ENCODE measurements at places on chromosomes 6 and 20.
A peak's percentile ranks its signal among the peaks of the same experiment; 100 is the strongest.

GRCh38 chr6:28462401-28462800 lies 19.1 kb upstream of the ZSCAN23 start:
- DNase-seq: no peak

GRCh38 chr6:112352607-112353006 lies 5.5 kb downstream of the RFPL4B start:
- no peak for DNase-seq

GRCh38 chr20:21303872-21304586 lies 898 bp downstream of the XRN2 start:
- DNase-seq: no peak

DNA sequence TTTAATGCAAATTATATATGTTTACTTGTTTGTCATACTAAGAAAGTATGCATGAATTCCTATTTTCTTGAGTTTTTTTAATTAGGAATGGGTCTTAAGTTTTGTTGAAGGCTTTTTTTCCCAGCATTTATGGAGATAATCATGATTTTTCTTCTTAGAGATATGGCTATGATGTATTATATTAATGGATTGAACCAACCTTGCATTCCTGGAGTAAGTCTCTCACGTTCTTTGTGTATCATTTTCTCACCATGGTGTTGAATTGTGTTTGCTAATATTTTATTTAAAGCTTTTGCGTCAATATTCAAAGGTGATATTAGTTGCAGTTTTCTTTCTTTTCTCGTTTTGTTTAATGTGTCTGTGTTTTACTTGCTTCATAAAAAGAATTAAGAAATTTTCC lies 48.4 kb upstream of the SLC35D3 start:
- no peak for DNase-seq

DNA sequence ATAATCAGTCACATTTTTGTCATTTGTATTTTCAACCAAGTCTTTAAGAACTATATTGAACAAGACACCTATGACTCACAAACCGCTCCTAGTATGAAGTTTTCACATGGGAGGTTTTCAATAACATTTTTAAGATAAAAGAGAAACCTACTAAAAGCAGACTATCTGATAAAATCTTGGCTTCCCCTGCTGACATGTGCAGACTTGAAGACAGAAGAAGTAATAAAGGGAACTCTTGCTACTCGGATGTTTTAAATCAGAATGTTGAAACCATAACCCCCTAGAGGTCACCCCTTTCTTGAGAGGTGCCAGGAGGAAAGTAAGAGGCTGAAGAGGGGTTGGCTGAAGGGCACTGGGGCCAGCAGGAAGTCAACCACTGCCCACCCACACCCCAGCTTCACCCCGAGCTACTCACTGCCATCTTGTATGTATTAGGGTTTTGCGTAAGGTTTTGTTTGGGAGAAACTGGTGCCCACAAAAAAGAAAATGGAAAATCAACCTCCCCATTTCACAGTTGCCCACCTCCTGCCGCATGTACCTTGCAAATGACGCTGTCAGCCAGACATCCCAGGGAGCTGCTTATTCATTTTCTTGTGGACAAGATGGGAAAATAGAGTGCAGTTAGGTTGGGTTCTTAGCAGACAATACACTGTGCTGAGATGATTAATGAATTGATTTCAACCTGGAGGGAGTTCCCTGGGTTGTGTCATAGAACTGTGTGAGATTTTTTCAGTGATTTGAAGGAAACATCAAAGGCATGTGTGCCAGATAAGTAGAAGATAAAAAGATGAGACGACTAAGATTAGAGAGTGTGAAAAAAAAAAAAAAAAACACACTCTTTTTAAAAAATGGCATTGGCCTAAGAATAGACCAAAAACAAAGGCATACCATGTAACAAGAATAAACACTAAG lies 83.2 kb upstream of the TAB2 start:
- peak; percentile 40 for DNase-seq

DNA sequence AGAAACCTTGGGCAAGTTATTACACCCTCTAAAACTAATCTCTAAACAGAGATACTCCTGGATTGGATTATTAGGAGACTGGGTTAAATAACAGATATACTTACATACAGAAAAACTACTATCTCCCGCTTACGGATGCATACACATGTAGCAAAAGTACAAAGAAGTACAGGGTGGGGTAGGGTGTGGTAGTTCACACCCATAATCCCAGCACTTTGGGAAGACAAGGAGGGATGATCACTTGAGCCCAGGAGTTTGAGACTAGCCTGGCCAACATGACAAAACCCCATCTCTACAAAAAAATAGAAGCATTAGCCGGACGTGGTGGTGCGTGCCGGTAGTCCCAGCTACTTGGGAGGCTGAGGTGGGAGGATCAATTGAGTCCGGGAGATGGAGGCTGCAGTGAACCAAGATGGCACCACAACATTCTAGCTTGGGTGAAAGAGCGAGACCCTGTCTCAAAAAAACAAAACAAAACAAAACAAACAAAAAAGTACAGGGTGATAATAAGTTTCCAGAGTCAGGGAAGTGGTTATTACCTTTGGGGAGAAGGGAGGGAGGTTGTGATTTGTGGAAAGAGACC lies 8.1 kb downstream of the PIM1 start:
- DNase-seq: no peak

DNA sequence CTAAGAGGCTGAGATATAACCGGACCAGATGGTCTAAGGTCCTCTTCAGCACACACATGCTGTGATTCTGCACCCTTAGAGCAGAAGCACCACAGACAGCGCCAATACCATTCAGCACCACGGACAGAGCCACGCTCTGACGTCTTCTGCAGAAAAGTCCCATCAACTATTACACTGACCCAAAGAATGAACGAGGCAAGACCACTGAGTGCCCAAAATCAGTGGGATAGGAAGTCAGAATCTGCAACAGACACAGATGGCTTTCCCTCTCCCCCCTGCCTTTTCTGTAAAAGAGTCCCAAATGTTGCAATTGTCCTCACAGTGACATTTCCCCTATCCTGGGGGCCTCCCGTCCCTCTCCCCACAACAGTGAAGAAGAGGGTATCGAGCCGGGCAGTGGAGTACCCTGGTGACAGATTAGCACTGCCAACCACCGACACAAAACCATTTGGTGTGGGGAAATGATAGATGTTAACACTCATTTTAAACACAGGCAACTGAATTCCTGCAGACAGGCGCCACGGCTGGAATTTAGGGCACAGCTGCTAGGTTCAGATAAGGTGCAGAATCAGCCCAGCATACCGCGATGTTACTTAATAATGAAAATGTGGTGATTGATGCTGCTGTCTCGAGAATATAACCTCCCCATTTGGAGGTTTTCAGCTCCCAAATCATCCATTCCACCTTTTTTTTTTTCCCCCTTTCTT lies 66.6 kb upstream of the CTNNBL1 start:
- peak; percentile 7 for DNase-seq

- no peak for DNase-seq
Measured at GRCh38 chr6:3418496-3419060, 38.3 kb downstream of the SLC22A23 start.

GRCh38 chr20:64055893-64056638 lies 6.6 kb upstream of the SOX18 start:
- no peak for DNase-seq

DNA sequence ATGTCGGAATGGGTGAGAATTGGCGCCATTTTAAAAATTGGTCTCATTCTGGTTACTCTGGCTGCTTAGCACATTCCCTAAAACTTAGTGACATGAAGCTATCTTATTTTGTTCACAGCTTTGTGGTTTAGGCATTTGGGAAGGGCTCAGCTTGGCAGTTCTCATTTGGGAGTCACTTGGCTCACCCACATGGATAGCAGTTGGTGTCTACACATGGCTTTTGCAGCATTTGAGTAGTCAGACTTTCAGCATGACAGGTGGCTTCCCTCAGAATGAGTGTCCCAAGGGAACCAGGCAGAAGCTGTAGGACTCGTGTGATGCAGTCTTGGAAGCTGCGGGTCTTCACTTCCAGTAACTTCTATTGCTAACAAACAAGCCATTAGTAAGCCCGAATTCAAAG lies 64.6 kb downstream of the UST start:
- no peak for DNase-seq
